ENCODE measurements at places on chromosomes 4 and X.

DNA sequence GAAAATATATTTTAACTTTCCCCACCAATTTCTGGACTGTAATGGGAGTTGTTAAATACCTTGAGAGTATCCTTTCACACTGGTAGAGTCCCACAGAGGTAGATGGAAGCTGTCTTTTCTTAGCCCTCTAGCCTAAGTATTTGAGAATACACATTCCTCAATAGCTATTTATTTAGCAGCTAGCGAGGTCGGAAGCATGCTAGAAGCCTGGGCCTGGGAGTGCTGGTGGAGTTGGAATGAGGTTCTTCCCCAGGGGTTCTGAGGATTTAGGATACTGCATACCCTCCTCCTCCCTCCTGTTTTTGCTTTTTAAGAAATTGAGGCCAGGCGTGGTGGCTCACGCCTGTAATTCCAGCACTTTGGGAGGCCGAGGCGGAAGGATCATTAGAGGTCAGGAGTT is 999 bp upstream of the KLHL15 start:
- no peak for DNase-seq

DNA sequence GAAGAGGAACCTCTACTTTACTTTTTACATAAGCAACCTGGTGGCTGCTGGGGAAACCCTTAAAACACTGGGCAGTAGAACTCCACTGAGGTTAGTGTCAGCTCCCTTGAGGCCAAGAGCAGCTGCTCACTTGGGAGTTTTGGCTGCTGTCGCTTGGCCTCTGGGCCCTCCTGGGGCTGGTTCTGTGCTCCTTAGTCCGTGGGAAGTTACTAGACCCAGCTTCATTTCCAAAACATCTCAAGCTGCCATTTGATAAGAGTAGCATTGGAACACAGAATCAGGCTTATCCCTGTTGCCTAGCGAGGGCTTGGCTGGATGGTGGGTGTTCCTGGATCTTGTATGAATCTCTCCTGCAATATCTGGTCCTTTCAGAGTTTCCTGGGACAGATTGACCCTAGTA is 26.1 kb downstream of the RNF4 start:
- DNase-seq: no peak

- DNase-seq: no peak
These were observed 75.1 kb upstream of the DDX3X start for GRCh38 chrX:41258871-41259270.

DNA sequence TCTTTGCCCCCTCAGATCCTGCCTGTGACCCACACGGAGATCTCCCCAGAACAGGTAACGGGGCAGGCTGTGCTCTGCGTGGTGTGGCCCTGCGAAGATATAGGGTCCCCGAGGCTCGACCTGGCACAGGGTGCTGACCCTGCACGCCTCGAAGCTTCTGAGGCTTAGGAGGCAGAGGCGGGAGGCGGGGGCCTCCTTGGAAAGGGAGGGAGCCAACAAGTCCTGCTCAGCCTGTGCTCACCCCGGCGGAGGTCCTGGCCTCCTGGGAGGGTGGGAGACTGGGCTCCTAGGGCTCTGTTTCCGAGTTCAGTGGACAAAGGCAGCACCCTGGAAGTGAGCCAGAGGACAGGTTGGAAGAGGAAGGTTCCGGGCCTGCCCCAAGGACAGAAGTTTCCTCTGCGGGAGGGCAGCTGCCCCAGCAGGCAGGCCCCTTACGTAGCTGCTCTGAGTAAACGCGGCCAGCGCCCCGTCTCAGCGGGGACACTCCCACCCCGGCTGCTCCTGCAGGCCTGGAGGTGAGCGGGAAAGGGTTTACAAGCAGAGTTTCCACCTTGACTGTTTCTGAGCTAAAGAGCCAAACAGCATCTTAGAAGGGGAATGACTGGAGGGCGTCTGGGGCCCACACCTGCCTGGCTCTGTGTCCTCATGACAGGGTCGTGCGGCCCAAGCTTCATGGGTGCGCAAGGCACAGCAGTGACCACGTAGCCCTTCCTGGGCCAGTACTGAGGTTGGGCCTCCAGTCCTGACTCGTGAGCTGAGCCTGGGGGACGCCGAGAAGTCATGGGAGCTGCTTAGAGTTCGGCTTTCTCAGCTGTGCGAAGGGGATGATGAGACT is 16.1 kb downstream of the TMEM175 start:
- DNase-seq: no peak

GRCh38 chrX:15465347-15465746 is 27.8 kb downstream of the PIR start:
- DNase-seq: no peak

DNA sequence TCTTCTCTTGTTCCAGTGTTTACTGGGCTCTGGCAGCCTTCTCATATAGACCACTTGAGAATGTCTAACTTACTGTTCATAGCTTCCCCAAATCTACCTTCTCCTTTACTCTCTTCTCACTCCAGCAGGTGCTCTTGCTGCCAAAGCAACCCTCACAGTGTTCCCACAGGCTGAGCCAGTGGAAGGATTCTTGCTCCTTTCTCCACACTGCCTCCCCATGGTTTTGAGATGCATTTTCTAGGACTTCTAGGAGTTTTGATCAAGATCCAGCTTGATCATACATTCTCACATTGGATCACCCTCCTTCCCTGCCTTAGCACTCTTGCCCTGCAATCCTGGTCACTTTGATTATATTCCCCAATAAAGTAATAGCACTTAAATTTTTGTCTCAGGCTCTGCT is 230.8 kb downstream of the TMEM47 start:
- DNase-seq: no peak

DNA sequence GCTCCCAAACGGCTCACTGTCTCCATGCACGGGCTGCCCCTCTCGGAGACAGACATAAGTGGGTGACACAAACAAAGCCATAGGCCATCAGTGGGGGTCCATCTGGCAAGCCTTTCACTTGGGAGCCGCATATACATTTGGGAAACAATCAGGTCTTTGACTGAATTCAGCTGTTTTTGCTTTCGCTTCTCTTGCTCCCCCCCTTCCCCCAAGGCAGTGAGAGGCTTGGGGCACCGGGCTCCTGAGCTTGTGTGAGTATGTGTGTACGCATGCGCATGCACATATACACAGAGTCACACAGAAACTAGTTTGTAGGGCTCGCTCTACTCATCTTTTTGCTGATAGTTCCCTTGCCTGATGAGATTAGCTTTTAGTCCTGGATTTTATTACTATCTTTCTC is 284.4 kb downstream of the AFF2 start:
- DNase-seq: no peak

DNA sequence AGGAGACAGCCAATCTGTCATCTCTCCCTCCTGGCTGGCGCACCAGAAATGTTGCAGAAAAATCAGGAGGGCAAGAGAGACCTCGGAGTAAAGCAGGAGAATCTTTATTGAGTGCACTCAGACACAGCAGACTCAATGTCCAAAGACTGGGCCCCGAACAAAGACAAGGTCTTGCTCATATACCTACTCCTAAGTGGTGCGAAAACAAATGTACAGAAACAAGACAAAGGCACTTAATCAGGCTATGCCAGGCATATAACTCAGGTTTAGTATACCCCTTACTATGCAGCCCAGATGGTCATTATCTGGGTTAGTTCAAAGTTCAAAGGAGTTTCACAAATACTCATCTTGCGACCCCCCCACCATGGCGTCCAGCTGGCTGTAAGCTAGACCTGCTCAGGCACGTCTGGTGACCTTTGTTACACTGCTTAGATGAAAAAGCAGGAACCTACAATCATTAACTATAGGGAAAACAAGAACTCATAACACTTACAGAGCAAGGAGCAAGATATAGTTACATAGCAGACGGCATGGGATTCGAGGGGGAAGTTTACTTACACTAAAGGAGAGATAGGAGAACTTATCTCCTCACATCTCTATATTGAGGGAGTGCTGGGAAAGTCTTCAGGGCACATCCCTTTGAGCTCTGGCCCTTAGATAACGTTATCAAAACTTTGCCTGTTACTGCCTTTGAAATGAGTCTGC is 27.5 kb downstream of the SULT1E1 start:
- no peak for DNase-seq

DNA sequence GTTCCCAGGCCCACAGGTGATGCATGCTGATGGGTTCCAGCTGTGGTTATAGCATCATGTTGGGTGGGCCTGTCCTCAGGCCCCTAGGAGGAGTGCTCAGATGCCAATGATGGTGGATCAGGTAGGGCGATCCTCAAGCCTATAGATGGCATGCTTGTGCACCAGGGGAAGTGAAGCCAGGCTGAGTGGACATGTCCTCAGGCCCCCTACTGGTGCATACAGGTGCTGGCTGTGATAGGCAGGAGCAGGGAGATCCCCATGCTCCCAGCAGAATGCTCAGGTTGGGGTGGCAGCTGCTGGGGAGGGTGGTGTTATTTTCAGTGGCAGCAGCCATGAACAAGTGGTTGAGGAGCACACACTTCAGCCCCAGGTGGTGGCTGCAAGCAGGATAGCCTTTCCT is 96.0 kb downstream of the SMARCA1 start:
- no peak for DNase-seq

GRCh38 chrX:65596270-65597034 is 61.9 kb upstream of the LAS1L start:
- DNase-seq: no peak

- no peak for DNase-seq
These were observed 10.8 kb upstream of the C4orf54 start for GRCh38 chr4:99668472-99668871.

- no peak for DNase-seq
These were observed 18.8 kb upstream of the C4orf36 start for GRCh38 chr4:86910820-86911684.

DNA sequence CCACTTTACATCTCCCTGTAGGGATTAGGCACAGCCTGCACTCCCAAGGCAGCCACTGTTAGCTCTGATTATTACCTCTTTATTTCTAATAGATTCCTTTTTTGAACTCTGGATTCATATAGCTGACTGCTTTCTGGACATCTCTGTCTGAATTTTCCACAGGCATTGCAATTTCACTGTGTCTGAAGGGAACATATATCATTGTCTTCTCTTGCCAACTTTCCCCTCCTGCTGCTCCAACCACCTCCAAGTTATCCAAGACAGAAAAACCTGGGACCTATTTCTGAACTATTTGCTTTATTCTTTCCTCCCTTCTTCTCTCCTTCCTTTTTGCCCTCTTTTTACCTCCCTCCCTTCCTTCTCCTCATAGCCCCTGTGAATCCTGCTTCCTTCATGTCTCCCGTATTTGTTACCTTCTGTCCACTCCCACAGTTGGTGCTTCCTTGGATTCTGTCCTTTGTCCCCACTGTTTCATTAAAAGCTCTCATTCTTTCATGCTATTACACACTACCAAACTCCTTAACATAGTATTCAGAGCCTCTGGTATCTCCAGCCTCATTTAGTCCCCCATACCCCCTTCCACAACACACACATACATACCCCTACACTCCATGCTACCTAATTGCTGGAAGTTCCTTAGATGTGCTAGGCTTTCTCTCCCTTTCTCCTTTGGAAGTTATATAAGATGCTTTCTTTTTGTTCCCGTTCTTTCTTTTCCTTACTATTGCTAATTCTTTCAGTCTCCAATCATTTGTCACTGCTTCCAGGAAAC is 34.7 kb downstream of the FGF2 start:
- no peak for DNase-seq

DNA sequence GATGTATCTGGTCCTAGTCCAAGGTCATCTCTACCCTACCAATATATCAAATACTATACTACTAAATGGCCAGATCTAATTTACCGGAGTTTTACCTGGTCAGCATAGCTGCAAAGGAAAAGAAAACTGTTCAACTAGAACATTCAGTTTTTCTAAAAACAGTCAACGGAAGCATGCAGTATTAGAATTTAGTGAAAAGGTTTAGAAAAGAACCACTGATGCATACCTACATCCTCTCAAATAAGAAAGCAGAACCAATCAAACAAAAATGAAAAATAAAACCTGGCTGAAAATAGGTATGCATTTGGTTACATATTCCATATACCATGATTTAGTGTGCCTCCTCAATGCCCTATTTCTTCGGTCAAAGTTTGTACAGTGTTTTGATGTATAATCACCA is 140.0 kb downstream of the CHM start:
- no peak for DNase-seq

DNA sequence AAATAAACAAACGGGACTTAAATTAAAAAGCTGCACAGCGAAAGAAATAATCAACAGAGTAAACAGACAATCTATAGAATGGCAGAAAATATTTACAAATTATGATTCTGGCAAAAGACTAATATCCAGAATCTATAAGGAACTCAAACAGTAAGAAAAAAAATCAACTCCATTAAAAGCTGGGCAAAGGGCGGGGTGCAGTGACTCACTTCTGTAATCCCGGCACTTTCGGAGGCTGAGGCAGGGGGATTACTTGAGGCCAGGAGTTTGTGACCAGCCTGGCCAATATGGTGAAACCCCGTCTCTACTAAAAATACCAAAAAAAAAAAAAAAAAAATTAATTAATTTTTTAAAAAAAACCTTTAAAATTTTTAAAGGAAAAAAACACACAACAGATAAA is 109.0 kb downstream of the ATP11C start:
- DNase-seq: no peak

GRCh38 chr4:147724468-147725201 is 7.3 kb upstream of the ARHGAP10 start:
- DNase-seq: no peak

DNA sequence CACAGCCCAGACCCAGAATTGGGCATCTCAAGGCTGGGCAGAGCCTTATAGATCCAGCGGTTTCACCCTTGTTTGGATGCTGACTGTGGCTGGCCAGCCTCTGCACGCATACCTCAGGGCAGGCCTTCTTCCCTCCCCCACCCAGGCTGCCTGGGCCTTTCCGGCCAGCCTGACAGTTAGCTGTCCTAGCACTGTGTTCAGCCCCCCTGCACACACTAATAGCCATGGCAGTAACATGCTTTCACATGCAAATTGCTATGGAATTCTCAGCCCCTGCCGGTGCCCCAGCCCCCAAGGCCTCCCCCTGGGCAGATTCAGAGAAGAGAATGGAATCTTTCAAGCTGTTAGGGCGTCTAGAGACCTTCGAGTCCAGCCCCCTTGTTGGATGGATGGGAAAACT is 17.7 kb downstream of the EFNB1 start:
- no peak for DNase-seq

DNA sequence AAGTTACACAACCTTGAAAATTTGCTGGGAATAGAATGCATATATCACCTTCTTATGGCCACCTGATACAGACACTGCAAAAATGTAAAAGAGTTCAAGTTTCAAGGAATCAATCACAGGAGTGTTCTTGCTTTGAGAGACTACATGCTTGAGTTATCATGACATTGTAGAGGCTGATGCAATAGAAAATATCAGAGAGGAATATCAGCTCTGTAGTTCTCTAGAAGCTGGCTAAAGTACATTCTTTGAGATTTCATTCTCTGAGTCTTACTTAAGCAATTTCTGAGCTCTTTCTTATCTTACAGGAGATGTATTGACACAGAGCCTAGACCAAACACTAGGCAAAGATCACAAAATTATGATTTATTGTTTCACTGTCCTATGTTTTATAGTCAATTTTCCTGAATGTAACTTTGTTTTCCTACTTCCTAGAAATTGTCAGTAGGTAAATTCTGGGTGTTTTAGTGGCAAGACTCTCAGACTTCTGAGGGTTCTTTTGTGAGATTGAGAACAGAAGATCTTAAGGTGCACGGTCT is 152.1 kb upstream of the HPGD start:
- DNase-seq: no peak

GRCh38 chrX:131061306-131061705 is 3.2 kb downstream of the ARHGAP36 start:
- no peak for DNase-seq

GRCh38 chrX:80755174-80755573 is 54.5 kb downstream of the BRWD3 start:
- no peak for DNase-seq

All from nephron progenitor cell (in vitro differentiated cells).